Stimulated activated CD8-positive, alpha-beta memory T cell treated with anti-CD3 and anti-CD28 coated beads, Interleukin-12 subunit alpha, Interleukin-12 subunit beta, amount 100 ng/mL, for 1 hour (primary cell): ENCODE measurements at places on chromosomes 7 and 10.

DNA sequence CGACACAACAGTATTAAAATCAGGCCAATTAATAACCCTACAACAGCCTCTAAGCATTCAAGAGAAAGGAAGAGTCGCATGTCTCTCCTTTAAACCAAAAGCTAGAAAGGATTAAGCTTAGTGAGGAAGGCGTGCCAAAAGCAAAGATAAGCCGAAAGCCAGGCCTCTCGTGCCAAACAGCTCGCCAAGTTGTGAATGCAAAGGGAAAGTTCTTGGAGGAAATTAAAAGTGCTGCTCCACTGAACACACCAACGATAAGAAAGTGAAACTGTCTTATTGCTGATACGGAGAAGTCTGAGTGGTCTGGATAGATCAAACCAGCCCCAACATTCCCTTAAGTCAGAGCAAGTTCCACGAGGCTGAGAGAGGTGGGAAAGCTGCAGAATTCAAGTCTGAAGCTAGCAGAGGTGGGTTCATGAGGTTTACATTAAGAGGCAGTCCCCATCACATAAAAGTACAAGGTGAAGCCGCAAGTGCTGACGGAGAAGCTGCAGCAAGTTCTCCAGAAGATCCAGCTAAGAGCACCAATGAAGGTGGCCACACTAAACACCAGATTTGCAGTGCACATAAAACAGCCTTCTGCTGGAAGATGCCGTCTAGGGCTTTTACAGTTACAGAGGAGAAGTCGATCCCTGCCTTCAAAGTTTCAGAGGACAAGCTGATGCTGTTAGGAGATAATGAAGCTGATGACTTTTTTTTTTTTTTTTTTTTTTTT lies 194.8 kb downstream of the MAD1L1 start:
- DNase-seq = no peak

GRCh38 chr7:150380463-150380862 lies 1.3 kb downstream of the ZNF775 start:
- DNase-seq = no peak

DNA sequence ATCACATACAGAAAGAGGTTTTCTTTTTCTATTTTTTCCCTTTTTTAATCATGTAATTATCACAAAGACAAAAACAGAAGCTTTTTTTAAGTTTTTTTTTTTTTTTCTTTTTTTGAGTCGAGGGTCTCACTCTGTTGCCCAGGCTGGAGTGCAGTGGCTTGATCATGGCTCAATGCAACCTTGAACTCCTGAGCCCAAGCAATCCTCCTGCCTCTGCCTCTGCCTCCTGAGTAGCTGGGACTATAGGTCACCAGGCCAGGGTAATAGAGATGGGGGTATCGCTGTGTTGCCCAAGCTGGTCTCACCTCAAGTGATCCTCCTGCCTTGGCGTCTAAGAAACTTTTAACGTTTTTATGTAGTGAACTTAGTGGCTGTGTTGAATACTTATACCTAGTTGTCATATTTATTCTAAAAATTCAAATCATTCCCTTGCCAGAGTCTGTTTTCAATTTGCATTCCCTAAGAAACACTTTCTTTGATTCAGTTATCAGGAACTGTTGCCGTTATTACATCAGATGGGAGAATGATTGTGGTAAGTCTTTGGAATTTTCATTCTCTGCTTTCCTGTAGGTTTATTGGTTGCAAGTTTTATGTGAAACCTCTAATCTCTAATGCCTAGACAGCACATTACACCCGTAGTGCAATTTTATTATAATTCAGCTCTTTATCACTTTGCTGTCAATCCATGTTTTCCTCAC lies 1.3 kb downstream of the LSM8 start:
- no peak for DNase-seq

DNA sequence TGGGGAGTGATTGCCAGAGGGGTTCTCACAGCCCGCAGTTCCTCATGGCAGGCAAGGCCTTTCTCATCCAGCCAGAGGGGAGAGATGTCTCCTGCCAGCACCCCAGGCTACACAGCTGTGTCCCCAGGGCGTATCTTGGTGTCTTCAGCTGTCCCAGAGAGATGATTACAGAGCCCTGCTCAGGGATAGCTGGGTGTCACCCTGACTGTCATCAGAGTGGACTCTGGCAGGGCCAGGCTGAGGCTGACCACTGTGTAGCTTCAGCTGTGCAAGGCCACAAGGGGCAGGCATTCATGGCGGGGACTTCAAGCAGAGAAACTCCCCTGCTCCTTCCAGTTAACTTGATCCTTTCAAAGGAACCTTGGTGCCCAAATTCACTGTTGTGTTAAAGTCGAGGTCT lies 124.2 kb downstream of the RGS10 start:
- DNase-seq = no peak

DNA sequence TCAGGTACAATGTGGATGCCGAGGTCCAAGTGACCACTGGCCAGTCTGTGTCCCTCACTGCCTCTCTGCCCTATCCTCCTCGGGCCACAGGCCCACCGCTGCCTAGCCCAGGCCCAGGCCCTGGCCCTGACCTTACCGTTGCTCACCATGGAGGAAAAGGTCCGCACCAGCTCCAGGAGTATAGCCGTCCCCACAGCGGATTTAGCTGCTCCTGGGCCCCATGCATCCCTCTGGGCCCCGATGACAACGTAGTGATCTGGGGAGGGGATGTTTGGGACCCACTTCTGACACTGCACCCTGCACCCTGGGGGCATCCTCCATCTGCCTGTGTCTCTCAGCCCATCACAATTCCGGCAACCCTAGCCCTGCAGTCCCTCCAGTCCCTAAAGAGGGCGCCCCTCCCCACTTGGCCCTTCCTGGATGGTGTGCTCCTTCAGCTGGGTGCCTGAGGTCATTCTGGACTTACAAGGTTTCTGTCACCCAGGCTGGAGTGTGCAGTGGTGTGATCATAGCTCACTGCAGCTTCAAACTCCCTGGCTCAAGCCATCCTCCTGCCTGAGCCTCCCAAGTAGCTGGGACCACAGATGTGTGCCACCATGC lies 12.1 kb downstream of the TFR2 start:
- no peak for DNase-seq

DNA sequence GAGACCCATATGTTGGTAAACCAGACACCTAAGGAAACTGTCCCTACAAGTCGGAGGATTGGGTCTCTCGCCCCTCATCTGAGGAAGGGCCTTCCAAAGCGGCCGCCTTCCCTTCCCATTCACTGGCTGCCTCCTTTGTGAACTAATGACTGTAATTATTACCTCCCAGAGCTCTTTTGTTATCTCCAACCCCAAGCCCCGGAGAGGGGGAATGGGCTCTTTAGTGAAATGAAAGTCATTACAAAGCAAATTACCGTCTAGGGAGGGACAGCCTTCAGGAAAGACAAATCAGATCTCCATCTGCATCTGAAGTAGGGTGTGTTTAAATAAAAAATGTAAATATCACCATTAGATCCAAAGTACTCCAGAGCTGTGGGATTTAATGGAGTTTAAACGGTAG lies 2.6 kb upstream of the GAD2 start:
- DNase-seq = no peak

DNA sequence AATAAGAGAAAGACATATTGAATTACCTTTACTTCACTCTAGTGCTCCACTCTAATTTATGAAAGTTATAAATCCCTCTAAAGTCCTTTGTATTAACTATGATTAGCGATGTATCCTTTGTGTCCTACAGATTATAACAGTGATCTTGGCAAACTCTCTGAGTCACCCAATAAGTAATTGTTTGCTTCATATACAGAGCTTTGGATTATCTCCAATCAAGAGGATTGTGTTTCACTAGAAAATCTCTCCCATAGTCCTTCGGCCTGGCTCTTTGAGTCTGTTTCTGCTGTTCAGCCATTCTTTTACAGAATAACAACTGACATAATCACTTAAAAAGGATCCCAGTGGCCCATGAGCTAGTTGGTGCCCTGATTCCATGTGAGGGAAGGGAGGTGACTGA lies 9.5 kb downstream of the LMOD2 start:
- DNase-seq = no peak

DNA sequence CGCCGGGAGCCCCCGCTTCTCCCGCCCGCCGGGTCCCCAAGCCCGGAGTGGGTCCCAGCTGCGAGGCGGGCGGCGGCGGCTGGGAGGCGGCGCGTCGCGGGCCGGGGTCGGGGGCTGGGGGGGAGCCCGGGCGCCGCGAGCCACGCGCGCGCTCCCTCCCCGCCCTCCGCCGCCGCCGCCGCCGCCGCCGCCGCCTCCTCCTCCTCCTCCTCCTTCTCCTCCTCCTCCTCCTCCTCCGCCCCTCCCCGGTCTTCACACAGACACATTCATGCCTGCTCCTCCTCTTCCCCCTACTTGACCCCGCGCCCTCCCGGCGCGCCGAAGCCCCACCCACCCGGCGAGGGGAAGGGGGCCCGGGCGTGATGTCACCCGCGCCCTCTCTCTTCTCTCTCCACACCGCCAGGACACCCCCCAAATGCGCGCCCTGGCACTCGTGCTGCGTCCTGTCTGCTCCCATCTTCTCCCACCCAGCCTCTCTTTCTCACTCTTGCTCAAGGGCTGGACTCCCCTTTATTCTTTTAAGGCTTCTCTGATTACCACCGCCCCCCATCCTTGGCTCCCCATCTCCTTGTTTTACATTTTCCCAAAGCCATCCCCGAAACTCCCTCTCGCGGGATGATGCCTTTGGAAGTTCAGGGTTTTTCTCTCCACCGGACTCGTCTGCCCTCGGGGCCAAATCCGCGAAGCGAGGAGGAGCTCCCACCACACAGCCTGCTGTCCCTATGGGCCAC lies 967 bp upstream of the GLI3 start:
- DNase-seq = no peak

DNA sequence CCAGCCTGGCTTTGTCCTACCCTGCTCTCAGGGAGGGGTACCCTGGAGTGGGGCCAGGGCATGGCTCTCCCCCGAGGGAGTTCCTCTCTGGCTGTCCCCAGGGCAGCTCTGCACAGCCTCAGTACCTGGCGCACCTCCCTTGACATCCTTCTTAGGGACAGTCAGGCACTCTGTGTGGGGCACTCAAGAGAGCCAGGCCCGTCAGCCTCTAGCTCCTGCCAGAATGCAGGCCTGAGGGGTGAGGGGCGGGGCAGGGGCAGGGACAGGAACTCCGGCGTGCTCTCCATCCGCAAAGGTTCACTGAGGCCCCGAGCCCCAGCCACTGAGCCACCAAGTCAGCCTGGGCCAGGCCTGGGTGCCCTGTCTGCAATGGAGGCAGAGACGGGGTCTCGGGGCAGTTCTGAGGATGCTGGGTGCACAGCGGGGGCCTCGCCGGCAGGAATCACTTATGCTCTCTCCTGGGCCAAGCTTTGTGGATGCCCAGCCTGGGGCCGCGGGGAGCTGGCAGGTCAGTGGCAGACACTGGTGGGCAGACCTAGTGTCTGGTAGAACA lies 10.1 kb downstream of the LIMK1 start:
- DNase-seq = no peak

DNA sequence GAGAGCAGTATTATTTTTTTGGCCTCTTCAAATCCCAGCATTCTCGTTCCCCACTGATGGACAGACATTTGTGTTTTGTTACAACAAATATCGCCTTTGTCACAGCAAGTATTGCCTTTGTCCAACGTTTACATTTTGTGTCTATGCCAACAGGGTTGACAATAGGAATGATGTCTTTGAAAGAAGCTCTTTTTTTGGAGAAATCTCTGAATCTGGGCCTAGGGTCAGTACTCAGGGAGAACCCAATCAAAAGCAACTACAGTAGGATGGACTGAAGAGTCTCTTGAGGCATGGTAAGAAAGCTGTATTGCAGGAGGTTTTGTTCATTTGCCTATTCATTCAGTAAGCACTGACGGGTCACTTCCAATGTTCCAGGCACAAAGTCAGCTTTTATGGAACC lies 57.7 kb upstream of the KLF14 start:
- DNase-seq = no peak

DNA sequence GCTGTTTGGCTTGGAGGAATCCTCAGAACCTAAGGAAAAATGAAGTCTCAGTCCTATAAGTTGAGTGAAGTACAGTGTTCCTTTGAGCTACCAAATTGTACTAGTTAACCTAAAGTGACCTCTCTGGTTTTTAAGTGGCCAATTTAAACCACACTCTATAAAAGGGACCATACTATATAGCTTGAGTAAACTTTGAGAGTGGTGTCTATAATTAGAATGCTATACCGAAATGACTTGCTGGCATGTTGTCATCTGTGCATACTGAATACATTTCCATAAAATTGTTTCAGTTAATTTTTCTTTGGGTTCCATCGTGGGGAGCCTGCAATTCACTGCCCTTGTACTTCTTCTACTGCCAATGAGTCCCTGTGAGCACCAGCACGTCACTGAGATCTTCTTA lies 151.1 kb downstream of the DKK1 start:
- DNase-seq = no peak

DNA sequence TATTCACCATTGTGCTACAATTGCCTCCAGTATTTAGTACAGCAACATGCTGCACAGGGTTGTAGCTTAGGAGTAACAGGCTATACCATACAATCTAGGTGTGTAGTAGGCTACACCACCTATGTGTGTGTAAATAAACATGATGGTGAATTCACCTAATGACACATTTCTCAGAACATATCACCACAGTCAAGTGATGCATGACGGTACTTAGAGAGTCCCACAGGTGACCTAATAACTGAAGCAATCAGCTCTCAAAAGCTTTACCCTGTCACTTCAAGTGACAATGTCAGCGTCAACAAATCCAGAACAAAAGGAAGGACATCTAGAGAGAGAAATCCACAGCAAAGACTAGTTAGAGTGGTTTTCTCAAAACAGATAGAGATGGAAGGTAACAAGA lies 38.8 kb downstream of the CCNJ start:
- DNase-seq = no peak

- DNase-seq = no peak
Measured at GRCh38 chr10:17888189-17888588, 63.5 kb upstream of the SLC39A12 start.

- DNase-seq = no peak
Measured at GRCh38 chr10:80158598-80159127, 26.1 kb downstream of the PLAC9 start.

- no peak for DNase-seq
Measured at GRCh38 chr7:30596721-30597120, 2.0 kb downstream of the GARS1 start.

DNA sequence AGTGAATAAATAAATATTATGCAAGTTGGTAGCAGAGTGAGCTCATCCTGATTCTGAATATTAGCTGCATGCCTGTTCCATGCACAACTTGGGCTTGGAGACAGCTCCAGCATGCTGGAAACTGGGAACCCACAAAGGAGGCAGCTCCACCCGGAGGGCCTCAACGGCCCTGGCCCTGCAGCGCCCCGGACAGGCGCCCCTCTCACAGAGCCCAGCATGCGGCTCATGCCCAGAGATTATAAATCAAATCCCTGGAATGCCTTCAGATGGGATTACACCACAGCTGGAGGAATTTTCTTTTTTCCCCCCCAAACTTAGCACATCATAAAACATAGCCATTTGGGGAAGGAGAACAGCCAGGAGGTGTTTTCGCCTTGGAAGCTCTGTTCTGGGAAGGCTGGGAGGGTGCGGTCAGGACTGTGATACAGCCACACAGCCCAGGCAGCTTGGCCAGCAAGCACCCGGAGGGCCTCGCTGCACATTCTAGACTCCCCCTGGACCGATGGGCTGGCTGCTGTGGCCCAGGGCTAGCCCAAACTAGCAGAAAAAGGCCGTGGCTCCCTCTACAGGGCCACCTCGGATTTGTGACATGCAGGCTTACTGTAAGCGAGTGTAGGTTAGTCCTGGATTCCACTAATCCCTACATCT lies 102.4 kb downstream of the PTPN20 start:
- no peak for DNase-seq
